COLO829 (cell line): ENCODE measurements at places on chromosomes 12 and 14.

GRCh38 chr12:67358781-67359338 is 89.7 kb downstream of the CAND1 start:
- no peak for DNase-seq

DNA sequence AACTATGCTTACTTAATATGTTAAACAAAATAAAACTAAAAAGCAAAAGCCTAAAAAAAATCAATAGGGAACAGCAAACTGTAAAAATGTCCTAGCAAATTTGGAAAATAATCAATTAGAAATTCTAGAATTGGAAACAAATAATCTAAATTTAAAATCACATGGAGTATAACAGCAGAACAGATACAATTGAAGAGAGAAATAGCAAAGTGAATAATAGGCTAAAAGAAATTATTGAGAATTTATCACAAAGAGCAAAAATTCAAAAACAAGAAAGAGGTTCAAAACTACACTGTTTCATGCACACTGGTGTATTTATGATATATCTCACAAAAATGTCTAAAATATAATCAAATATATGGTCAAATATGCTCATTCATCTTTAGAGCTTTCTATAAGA is 231.9 kb downstream of the GPHN start:
- DNase-seq: no peak

DNA sequence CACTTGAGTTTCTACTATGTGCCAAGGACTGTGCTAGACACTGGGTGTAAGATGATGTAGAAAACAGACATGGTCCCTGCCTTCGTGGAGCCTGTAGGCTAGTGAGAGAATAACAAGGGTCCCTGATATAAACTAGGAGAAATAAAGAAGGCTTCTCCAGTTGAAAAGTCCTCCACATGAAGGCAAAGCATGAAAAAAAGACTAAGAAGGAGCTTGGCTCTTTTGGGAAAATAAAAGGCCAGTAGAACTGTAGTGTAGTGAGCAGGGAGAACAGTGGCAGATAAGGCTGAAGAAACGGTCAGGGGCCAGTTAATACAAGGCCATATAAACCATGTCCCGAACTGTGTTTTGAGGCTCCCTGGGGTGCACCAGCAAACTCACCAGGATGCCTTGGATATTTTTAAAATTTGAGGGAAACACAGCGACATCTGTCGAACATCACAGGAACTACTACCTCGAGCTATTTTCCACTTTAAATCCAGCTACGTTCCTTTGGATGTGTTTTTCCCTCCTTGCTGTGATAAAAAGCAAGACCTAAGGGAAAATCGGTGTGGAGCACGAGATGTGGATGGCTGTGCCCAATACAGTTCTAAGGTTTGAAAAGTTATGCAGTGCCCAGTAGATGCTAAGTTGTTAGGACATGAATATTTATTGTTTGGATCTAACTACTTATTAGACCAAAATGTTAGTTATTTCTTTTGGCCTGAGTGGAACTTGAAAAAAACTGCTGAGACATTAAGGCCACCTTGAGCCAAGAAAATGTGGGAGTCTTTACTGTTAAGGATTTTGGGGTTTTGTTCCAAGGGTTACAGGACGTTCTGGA is 8.5 kb upstream of the CFL2 start:
- DNase-seq: peak; percentile 69

GRCh38 chr14:54377501-54377900 is 19.3 kb upstream of the CDKN3 start:
- no peak for DNase-seq

DNA sequence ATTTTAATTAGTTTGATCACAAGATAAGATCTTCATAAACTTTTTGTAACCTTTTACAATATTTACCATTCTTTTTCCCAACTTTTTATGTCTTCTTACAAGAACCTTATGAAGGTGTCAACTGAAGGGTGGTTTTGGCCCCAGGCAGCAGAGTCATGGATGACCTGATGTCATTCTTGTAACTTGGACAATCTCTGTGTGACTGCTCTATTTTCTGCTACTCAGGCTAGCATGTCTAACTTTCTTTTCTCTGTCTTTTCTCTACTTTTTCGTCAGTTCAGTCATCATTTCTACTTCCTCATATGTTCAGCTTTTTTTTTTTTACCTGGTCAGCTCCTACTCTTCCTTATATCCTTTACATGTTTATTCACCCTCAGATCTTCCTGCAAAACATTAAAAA is 150.7 kb upstream of the PTPRQ start:
- no peak for DNase-seq

GRCh38 chr12:103965255-103965589 is 450 bp upstream of the TDG start:
- DNase-seq: no peak

- no peak for DNase-seq
Measured at GRCh38 chr14:102541771-102542170, 32.2 kb upstream of the ANKRD9 start.

DNA sequence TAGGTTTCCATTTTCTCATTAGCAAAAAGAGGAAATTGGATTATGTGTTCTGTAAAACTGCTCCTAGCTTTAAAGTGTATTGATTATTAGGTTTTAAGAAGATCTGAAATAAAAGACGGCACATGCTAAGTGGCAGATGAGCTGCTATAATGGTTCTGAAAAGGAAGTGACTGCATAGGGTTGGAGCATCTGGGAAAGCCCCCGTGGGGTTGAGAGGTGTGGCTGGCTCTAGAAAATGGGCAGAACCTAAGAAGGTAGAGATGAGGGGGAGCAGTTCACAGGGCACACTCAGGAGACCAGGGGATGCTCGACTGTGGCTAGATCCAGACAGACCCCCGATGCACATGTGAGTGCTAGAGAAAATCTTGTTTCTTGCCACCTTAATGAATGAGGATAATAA is 1.9 kb downstream of the IFNG-AS1 start:
- no peak for DNase-seq

- no peak for DNase-seq
Measured at GRCh38 chr14:75803765-75804164, 142.7 kb downstream of the TTLL5 start.

- peak; percentile 61 for DNase-seq
Measured at GRCh38 chr14:104677512-104678332, 11.7 kb upstream of the INF2 start.

- no peak for DNase-seq
Measured at GRCh38 chr12:90244232-90244631, 535.6 kb upstream of the ATP2B1 start.

GRCh38 chr12:5022465-5023061 is 21.1 kb upstream of the KCNA5 start:
- DNase-seq: peak; percentile 67

DNA sequence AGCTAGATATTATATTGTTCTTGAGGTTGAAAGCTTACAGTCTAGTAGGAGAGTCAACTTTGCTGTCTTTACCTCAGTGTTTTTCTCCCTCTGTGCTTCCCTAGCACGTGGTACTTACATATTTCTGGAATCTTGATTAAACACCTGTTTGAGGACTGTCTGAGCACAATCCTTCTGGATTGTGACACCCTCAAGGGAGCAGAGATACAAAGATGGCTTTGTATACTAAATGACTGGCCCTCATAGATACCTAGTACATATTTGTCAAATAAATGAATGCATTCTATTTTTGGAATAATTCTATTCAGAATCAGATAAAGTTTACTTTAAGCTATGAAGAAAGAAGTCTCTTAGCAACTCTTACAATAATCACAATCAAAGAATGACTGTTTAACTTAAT is 113.3 kb downstream of the LRRK2 start:
- DNase-seq: peak; percentile 67

DNA sequence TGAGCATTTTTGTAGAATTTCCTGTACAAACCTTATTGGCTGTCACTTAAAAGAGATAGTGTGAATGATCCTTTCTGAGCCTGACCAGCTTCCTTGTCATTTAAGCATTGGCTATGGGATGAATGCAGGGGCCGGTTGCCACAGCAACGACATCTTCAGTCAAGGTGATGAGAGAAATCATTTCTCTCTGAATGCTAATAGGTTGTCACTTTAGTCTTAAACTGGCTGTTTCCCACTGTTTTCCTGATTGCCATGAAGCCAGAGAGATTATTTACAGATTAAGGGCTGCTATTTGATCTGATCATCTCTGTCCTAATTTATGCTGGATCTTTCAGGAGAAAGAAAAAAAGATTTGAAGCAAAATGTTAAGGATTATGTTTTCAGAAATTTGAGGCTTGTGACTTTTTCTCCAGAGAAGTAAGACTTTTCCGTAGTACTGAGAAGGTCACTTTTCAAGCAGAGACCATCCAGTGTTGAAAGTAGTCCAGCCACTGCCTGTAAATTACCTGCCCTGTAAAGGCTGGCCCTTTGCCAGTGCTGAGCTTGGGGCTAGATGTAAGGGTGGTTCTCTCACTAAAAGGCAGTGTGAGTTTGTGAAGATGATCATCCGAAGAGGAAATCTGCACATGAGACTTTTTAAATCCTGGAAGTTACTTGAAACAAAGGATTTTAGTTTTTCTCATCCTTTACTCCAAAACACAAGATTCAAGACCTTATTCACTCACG is 235.6 kb downstream of the DACT1 start:
- DNase-seq: no peak

- DNase-seq: no peak
Measured at GRCh38 chr14:52000696-52001095, 11.3 kb downstream of the RTRAF start.

DNA sequence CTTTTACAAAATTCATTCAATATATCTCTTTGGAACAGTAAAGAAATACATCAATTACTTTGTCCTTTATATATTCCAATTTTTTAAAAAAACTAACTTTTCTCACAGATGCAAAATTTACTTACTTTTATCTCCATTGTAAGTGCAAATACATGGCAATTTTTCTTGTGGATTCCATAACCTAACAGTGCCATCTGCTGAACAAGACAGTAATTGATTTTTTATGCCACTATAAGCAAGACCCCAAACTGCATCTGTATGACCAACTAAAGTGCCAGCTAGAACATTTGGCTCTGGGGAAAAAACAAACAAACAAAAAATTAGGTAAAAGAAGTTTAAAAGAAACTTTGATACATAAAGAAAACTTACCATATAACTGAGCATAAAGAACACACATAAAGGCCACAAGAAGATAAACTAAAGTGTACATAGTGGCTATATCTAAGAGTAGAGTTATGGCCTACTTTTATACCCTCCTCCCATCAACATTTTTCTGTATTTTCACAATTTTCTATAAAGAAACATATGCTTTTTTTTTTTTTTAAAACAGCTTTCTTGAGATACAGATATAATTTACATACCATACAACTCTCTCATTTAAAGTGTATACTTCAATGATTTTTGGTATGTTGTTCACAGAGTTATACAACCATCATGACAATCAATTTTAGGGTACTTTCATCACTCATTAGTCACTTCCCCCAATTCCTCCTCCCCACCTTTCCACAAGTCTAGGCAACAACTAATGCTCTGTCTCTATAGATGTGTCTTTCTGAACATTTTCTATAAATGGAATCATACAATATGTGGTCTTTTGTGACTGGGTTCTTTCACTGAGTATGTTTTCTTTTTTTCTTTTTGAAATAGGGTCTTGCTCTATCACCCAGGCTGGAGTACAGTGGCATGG is 32.6 kb downstream of the COCH start:
- DNase-seq: no peak

DNA sequence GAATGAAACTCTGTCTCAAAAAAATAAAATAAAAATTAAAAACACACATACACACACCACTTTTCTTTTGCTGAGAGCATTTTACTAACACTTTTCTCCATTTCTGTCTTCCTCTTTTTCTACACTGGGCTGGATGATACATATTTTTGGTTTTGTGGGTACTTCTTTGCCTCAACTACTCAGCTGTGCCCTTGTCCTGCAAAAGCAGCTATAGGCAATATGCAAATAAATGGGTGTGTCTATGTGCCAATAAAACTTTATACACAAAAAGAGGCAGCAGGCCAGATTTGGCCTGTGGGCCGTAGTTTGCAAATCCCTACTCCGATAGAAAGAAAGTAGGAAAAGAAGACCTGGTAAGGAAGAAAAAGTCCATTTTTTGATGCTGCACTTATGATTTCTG is 6.5 kb downstream of the CLMN start:
- no peak for DNase-seq

GRCh38 chr14:100761481-100761880 is 34.8 kb downstream of the DLK1 start:
- DNase-seq: no peak

GRCh38 chr14:58747181-58747580 is 109.4 kb downstream of the DACT1 start:
- no peak for DNase-seq

DNA sequence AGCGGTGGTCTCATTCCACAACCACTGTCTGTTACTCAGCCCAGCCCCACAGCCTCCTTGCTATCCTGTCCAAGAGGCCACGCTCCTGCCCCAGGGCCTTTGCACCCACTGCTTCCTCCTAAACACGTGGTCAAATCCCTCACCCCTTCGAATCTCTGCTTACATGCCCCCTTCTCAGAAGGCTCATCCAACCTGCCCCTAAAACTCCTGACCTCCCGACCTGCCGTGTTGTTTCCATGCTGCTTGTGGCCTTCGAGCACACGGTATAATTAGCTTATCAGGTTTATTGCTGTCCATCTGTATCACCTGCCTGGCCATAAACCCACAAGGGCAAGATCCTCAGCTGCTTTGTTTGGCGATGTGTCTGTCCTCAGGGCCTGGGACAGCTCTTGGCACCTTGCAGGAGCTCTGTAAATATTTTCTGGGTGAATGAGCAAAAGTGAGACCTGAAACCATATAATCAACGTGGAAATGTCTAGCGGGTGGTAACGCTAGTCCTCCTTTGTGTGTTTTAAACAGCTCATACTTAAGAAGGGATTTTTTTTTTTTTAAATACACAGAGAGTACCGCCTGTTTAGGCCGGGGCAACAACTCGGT is 36.0 kb downstream of the SCARB1 start:
- no peak for DNase-seq

- DNase-seq: no peak
Measured at GRCh38 chr14:30108975-30109700, 181.5 kb upstream of the PRKD1 start.
